Stimulated activated CD4-positive, alpha-beta T cell treated with anti-CD3 and anti-CD28 coated beads, Interleukin-12 subunit alpha, Interleukin-12 subunit beta, amount 100 ng/mL, for 24 hours (primary cell): ENCODE measurements at places on chromosomes 7 and 10.

DNA sequence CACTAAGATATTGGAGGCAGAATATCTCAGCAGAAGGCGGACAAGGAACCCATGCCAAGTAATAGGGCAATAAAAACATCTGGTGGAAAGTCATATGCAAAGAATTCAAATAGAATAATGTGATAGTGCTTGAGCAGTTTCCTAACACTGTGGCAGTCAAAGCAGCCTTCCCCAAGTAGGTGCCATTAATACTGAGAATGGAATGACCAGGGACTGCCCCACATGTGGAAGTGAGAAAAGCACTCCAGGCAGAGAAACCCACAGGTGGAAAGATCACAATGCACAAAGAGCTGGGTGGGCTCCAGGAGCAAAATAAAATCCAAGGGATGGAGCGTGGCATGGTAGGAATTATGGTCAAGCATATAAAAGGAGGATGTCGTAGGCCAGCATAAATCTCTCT lies 64.4 kb upstream of the NME8 start:
- DNase-seq = no peak

- DNase-seq = no peak
Measured at GRCh38 chr10:103804871-103805270, 50.5 kb downstream of the SH3PXD2A start.

DNA sequence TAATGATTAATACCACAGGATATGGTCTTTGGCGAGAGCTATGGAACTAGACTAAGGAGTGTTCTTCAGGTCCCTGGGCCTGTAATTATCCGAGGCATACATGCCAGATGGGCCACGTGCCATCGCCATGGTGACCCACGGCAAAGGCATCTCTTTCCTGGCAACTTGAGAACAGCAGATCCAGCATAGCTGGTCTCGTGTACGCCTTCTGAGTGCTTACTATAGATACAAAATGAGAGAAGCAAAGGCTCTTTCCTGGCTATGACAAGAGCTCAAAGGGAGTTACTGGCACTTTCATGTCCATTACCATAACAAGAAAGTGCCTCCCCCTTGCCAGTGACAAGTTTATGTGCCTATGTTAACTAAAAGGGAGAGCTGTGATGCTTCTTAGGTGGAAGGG lies 26.0 kb upstream of the GLI3 start:
- no peak for DNase-seq

DNA sequence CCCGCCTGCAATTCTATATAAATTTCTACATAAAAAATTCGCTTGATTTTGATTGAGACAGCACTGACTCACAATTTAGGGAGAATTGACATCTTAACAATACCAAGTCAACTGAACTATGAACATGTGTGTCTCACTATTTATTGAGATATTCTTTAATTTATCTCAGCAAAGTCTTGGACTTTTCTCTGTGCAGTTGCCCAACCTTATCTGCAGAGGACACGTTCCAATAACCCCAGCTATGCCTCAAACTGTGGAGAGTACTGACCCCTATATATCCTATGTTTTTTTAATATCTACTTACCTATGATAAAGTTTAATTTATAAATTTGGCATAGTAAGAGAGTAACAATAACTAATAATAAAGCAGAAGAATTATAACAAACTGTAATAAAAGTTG lies 69.4 kb upstream of the PIP4K2A start:
- no peak for DNase-seq

DNA sequence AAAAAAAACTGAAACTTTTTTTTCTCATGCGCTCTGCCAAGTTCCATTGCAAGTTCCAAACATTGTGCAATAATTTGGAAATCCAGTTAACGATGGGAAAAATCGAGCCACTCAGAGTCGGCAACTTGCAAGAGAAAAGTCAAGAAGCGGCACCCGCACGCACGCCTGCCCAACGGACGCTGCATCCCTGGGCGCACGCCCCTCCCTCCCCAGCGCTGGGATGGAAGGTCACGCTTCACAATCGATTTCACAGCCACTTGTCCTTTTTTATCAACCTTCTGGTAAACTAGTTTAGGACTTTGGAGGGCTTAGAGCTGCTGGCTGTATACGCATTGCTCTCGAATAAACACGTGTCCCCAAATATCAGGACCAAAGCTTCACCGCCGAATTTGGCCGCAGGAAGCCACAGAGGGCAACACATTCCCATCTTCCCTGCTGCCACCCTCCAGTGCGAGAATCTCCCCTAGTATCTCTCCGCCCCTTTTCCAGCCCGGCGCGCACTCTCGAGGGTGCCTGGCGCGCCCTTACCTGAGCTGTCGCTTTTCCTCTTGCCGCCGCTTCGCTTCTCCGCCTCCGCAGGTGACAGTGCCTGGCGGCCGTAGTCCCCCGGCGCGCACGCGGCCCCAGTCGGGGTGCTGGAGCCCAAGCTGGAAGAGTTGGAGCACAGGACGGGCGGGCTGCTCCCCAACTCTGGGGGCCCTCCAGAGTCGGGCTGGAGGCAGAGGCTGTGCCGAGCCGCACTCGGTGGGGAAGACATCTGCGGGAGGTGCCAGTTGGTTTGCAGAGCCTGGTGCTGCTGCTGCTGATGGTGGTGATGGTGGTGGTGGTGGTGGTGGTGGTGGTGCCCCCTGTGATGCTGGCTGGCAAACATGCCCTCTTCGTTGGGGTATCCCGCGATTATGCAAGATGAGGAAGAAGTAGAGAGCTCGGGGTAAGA lies 857 bp downstream of the MEOX2 start:
- no peak for DNase-seq

GRCh38 chr10:44984671-44985101 lies 6.1 kb upstream of the DEPP1 start:
- no peak for DNase-seq

DNA sequence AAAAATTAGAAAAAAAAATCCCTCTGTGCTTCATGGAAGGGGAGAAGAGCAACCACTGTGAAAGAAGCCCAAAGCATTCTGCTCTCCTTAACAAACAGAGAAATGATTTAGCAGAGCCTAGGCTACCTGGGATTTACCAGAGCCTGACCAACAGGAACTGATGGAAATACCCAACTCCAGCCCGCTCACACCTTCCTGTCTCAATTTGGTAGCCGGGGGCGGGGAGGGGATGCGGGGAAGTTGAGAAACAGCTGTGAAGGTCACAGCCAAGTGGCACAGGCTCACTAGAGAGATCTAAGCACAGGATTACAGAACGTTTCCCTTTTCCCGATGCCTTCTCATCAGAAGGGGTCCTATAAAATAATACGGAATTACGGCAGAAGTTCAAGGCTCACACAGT lies 17.6 kb downstream of the RSU1 start:
- no peak for DNase-seq

DNA sequence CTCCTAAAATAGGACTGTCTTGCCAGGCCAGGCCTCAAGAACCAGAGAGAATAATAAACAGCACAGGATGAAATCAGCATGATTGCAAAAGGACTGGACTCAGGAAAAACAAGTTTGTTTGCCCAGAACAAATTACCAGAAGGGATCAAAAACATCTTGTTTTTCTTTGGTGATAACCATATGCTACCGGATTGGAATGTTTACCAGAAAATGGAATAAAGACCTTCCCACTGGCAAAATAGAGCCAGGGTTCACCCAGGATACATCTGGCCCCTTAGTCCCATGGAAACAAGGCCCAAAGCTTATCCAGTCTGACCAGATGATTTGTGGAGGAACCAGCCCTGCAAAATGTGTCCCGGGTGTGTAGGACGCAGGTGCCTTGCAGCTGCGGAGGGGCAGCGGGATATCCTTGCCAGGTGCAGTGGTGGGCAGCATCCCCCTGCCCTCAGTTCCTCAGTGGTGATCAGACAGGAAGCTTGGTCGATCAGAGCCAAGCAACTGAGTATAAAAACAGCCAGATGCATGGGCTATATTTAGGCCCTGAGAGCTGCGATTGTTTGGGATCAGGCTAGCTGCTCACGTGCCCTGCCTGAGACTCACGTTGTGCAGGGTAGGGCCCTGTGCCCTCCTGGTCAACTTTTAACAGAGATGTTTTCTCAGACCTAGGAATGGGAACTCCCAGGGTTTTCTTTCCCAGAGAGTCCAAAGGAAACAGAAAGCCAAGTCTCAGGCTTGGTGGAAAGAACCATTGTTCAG lies 4.6 kb upstream of the ZNF22 start:
- DNase-seq = no peak

DNA sequence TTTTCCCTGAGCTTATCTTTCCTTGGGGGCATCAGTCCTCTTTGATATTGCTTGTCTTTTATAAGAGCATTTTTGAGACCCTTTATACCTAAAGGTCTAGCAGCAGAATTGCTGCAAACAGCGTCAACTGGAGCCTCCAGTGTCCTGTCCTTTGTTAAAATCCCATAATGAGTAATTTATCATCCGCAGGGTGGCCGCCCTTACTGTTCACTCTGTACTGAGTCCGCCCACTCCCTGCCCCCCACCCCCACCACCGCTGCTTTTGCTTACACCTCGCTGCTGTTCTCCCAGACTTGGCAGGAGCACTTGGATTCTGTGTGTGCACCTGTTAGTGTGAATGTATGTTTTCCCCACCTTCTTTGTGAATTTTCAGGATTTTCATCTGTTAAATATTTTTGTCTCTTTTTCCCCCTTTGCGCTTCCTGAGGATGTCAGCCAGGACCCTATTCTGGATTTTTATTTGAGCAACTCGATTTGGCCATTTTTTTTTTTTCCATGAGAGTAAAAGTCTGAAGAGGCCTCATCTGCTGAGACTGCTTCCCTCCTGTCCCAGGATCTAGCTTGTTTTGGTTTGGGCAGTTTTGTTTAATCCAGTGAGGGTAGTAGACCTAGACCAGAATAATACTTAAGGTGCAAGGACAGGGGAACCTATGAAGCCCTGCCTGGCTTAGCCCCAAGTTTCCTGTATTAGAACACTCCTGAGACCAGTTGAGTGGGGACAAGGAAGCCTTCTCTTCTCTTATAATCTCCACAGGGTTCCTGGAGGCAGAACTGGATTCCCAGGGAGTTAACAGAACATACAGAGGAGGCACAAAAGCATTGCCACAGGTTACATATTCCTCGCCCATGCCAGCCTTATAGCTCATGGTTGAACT lies 8.2 kb downstream of the AGFG2 start:
- no peak for DNase-seq

GRCh38 chr10:98790817-98791216 lies 344.1 kb upstream of the HPS1 start:
- DNase-seq = no peak

- DNase-seq = no peak
Measured at GRCh38 chr7:77813180-77813579, 14.6 kb downstream of the PHTF2 start.

- DNase-seq = no peak
Measured at GRCh38 chr7:30448461-30449189, 30.0 kb downstream of the NOD1 start.

- DNase-seq = peak; percentile 17
Measured at GRCh38 chr7:146115851-146116520, 615 bp upstream of the CNTNAP2 start.

- no peak for DNase-seq
Measured at GRCh38 chr10:99761365-99761764, 21.1 kb upstream of the ABCC2 start.

DNA sequence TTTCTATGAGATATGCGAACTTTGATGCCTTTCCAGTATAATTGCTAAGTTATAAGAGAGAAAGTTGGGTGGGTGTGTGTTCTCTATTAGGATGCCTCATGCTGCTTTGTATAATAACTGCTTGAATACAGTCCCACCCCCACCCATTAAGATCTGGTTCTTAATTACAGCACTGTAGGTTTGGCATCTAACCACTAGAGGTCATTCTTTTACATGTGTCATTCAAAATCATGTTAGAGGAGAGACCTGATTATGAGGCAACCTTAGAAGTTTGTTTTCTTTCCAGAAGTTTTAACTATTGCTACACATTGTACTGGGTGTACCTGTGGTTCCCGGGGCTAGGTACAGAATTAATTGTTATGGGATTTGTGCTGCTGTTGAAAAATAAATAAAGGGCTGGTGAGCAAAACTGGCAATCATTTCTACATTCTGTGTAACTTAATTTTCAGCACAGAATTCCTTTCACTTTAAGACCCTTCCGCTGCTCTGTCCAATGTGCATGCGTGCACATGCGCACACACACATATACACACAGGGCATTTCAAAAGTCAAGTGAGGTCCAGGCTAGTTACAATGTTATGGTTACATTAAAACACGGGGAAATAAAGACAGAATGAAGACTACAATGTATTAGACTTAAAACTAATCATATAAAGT lies 1156.3 kb downstream of the SORCS3 start:
- DNase-seq = no peak

DNA sequence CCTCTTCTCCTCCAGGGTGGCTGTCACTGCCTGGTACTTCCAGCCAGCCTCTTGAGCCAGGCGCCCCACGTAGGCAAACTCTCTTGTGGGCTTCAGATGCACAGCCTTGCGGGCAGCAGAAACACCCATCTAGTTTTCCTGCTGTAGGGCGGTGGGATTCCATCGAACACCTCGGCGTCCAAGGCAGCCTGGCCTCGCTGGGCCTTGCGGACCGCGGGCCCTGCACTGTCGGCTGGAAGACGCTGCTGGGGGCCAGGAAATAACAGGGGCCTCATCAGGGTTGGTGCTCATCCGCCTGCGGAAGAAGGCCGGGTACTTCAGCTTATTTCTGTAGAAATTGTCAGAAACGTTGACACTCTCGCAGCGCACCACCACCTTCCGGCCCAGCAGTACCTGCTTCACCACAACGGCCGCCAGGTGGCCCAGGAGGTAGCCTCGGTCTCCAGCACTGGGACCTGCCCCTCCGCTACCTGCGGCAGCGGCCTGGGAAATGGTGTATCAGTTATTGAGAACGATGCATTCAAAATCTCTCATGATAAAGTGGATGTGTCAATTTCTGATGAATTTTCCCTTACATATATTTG lies 61.1 kb downstream of the WDFY4 start:
- DNase-seq = no peak

DNA sequence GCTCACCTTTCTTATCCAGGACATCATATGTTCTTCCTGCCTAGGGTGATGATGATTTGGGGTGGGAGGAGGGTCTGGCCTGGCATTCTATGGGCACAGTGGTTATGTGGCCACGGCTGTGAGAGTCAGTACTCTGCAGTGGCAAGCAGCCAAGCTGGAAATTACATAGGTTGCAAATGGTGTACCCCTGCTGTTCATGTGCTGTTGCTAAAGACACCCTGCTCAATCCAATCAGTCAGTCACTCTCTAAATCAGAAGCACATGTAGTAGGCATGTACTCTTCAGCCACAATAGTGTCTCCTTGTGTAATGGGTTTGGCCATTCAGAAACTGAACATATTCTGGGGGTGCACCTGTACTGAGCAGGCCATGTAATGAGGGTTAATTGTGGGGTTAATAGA lies 449.1 kb upstream of the ANKRD30A start:
- no peak for DNase-seq

GRCh38 chr10:96380821-96381220 lies 22.0 kb upstream of the OPALIN start:
- no peak for DNase-seq
